ENCODE measurements at places on chromosomes 2 and 18.

- no peak for DNase-seq
Observed at GRCh38 chr2:70073493-70073892, 13.8 kb upstream of the PCBP1 start.

DNA sequence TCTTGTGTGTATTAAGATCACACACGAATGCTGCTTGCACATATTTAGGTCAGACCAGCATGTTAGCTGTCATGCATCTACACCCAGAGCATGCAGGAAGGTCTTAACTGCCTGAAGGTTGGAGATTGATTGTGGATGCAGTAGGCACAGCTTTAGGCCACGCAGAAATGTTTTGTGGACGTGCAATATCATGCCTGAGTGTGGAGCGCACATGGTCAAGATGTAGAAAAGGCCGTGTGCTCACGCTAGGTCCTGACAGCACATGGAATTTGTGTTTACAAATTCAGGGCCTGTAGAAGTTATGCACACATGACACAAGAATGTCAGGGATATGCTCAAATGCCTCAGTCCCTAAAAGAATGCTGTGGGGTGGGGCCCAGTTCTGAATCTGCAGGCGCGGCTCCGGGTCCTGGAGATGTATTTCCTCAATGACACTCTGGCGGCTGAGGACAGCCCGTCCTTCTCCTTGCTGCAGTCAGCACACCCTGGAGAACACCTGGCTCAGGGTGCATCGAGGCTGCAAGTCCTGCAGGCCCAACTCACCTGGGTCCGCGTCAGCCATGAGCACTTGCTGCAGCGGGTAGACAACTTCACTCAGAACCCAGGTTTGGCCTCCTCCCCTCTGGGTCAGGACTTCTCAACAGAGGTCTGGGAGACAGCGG, 27.9 kb downstream of the MARCO start:
- DNase-seq: no peak

DNA sequence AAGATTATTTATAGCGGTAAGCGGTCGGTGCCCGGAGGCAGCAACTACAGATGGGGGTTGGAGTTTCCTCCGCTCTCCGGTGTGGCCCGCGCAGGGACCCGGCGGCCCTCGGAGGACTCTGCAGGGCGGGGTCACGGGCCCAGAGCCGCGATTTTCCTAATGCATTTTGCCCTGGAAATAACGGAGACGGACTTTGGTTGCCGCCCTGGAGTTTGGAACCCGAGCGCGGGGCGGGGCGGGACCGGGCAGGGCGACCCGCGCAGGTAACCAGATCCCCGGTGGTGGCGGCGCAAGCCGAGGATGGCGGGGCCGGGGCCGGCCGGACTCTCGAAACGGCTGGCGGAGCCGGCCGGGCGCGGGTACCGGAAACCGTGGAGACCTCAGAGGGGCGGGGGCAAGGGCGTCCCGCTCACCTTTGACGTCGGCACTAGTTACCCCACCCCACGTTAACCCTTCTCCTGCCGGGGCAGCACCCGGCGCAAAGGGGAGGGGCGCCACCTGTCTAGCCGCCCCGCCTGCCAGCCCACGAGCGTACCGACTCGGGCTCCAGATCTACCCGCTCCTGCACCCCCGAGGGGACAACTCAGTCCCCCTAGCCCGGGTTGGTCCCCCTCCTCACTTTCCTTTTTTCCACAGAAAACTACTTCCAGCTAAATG, 2.9 kb downstream of the CYP26B1 start:
- no peak for DNase-seq

DNA sequence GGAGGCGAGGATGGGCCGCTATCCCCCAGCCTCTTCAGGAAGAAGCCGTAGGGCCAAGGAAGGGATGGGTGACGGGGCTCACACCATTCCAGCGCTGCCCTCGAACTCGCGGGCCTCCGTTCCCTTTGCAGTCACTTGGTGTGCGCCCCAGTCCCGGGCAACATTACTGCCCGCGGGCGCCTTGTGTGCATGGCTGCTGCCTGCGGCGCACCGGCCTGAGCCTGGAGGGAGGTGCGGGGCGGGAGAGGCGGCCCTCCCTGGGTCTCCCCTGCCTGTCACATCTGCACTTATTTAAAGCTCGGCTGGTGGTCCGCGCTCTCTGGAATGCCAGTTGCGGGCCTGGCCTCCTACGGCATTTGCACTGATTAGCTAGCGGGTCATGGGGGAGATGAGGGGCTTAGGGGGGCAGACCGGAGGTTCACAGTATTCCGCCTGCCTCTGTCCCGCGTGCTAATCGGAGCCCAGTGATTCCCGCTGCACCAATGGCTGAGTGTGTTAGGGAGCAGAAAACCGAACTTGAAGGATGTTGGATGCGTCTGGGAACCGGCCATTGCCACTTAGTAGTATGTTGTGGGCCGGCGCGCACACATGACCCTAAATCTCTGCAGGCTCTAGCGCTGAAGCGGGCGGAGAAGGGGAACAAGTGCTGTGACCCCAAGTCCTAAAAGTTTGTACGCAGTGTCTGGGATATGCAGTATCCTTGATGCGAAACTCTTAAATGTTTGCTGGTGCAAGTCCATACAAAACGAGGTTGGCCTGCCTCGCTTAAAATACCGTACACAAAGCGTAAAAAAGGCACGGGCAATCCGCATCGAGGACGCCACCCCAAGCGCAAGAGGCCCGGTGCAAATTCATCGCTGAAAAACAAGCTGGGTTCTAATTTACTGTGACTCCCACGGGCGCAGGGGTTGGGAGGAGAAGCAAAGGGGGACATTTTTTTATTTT, 161.2 kb upstream of the SIX2 start:
- DNase-seq: no peak

- no peak for DNase-seq
Observed at GRCh38 chr2:141555876-141556470, 574.8 kb downstream of the LRP1B start.

GRCh38 chr2:212538305-212539071, at the start of gene ERBB4:
ERBB4 (minus strand) TSS chr2:212538802; CDS start chr2:212538530, 272 bp downstream.
- DNase-seq: no peak

GRCh38 chr18:2471523-2471922, 99.8 kb downstream of the METTL4 start:
- no peak for DNase-seq

DNA sequence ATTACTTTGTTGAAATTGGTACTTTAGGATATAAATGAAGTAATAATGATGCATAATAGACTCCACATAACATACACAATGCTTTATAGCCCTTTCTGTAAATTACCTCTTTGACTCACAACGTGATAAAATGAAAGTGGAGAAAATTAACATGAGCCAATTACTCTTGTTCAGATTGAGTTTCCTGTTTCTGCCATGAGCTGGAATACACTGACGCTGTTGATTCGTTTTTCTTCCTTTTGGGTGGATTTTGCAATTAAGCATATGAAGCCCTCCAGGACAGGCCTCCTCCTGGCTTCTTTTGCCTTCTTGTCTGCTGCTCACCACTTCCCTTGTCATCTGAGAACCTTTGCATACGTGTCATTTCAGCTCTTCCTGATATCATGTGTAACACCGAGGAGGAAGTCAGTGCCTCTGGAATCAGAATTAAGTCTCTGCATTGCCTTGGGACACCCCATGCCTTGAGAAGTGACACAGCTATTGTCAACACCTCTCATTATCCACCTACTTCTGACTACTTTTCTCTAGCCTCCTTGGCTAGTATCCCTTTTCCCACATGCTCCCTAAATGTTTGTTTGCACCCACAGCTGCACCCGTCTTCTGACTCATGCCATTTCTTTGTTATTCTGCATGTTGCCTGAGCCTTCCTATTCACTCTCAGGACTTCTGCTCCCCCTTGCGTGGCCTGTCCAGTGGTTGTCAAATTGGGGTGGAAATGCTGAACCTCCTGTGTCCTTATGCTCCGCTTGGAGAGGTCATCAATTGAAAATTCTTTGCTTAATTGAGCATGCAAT, 134.1 kb downstream of the FMNL2 start:
- DNase-seq: peak; percentile 43

DNA sequence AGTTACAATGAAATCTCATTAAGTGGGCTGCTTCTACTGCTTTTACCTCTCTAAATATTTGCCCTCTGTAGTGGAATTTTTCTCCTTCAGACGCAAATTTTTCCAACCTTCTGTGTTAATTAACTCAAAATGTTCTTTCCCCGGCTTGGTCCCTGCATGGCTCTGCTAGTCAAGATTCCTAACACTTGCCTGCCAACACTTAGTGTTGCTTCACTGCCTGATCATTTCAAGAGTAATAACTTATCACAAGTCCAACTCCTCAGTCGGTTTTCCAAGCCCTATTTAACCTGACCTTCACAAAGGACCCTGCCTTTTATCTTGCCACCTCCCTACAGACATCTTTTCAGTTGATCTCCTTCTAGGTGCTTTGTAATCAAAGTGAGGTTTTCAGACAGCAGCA, 142.7 kb downstream of the HRH4 start:
- DNase-seq: no peak

DNA sequence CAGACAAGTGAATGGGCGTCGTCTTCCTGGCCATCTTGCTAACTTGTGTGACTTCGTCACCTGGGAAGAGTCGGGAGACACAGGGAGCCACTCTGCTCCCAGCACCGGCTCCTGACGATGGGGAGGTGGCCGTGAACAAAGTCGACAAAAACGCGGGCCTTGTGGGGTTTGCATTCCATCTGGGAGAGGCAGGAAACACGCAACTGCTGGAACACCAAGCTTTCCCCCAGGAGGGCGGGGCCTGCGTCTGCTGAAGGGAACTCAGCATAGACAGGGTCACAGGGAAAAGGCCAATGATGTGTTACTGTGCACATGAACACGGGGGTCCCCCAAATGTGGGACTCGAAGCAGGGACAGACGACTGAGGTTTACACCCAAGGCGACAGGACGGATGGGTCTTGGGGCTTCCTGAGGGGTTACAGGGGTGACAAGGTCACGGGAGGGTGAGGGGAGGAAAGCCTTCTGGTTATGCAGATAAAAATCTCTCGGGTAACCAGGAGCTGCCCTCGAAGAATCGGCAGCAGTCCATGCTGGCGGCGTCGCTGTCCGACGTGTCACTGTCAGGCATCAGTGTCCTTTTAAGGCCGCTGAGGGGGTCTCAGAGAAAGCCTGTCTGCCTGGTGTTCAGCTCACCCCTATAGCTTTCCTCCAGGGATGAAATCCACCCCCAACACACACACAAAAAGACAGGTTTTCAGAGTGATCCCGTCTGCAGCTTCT, 28.2 kb upstream of the PRLH start:
- DNase-seq: no peak

GRCh38 chr2:101951296-101951695, 40.5 kb upstream of the IL1R2 start:
- DNase-seq: no peak

GRCh38 chr2:150168595-150169236, 318.8 kb downstream of the RND3 start:
- no peak for DNase-seq

DNA sequence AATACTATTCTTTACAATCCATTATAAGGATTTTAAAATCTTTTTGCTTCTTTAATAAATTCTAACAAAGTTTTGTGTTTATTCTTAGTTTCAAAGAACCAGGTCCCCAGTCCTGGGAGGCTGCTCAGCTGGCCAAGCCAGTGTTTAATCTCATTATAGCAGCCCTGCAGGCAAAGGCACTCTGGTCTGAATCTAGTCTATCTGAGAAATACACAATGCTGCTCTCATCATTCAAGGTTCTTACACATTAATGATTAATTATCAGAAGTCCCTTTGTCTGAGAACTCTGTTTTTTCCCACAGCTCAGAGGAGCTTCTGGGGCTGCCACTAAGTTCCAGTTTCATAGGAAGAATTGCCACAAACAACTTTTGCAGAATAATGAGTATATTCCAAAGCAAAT, 27.7 kb downstream of the KCTD18 start:
- no peak for DNase-seq

GRCh38 chr2:29603341-29603740, 318.0 kb downstream of the ALK start:
- DNase-seq: no peak

GRCh38 chr2:215401896-215402379, 33.9 kb downstream of the FN1 start:
- no peak for DNase-seq

DNA sequence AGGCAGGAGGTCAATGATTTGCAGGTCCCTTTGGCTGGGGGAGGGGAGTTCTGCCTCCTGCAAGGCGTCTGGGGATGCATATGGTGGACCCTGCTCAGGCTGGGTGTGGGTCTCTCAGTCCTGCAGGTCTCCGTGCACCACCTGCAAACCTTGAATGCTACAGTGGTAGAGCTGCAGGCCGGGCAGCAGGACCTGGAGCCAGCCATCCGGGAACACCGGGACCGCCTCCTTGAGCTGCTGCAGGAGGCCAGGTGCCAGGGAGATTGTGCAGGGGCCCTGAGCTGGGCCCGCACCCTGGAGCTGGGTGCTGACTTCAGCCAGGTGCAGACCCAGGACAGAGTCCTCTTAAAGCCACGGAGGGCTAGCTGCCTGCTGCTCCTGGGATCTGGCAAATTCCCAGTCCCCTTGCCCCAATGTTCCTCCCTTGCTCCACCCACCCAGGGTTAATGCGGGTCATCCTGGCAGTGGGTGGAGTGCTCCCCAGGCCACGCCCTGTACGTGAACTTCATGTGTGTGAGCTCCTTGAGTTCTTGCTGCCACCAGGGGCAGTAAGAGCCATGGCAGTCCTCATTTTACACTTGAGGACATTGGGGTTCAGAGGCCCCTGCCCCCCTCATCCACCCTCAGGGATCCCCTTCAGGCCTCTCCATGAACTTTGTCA, 3.1 kb downstream of the PROM2 start:
- DNase-seq: no peak

DNA sequence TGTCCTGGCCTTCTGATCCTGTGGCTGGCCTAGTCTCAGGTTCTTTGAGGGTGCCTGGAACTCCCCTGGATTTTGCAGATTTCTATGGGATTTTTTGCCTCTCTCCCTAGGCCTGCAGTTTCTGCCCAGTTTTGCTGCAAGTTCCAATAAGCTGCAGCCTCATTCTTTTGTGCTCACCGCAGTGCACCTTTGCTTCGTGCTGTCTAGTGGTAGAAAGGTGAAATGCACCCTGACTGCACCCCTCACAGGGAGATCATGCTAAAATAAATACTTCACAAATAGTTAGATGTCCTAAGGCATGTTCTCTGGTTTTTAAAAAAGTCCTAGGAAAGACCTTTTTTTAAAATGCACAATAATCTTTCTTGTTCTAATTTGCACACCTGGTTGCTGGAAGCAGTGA, 72.5 kb downstream of the GNAL start:
- DNase-seq: no peak

GRCh38 chr2:165870346-165870745, 76.3 kb upstream of the GALNT3 start:
- DNase-seq: no peak

DNA sequence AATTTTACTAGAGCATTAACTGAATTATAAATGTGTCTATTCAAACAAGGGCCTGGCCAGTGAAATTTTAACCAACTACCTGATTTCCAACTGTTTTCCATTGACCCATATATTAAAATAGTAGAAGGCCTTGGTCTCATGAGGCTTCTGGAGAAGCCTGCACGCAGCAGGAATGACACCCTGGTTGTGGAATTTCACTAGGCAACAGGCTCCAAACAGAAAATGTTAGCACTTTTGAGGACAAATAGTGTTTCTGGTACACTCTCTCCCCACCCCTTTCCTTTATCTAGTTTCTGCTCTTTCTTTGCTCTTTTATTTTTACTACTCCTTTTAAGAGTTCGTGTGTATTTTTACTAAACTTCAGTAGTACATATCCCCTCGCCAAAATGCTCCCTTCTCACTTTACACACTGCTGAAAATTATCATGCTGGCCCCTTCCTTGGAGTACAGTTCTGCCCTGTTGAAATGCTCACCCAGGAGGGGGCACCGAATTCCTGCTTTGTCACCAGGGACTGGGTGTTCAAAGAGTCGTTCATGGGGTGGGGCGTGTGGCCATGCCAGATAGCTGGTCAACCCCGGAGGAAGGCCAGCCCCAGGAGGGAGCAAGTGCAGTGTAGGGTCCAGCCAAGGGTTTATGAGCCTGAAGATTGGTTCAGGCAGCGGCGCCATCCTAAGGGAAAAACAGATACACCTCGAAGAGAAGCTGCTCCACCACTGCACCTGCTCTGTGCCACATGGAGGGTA, 22.1 kb upstream of the COL6A3 start:
- DNase-seq: no peak
